Omental fat pad (tissue), 4 donors: ENCODE measurements at places on chromosomes 2 and 18. TPM values are rescaled to one million over a fixed set of nuclear protein-coding genes. Genes with fewer than 3 reads are reported as not detected.

Gene TOGARAM2
- 0.19 TPM for total RNA-seq

Gene THADA
- total RNA-seq: 41.6 TPM

Gene STPG4
- total RNA-seq: not detected

Gene SNX17
- 116 TPM for total RNA-seq

Gene BCL2
- total RNA-seq: 25.2 TPM

GRCh38 chr2:112686348-112687217 is 34.2 kb upstream of the NT5DC4 start:
- no peak for DNase-seq

DNA sequence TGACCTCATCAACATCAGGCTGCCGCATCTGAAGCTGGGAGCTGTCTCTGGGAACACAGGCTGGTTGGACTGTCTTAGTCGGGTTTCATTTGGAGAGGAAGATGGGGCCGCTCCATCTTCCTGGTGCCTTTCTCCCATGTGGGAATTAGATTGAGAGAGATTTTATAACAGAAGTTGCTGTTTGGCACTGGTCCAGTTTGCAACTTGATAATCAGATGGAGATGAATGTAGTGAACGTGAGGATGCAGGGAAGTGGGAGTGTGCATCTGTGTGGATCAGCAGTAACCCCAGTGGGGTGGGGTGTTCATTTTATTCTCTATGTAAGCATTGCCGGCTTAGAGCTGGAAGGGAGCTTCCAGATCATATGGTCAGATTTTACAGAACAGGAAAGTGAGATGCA is 250.9 kb downstream of the DCDC2C start:
- no peak for DNase-seq

GRCh38 chr18:63752636-63753035 is 22.6 kb upstream of the SERPINB7 start:
- no peak for DNase-seq

DNA sequence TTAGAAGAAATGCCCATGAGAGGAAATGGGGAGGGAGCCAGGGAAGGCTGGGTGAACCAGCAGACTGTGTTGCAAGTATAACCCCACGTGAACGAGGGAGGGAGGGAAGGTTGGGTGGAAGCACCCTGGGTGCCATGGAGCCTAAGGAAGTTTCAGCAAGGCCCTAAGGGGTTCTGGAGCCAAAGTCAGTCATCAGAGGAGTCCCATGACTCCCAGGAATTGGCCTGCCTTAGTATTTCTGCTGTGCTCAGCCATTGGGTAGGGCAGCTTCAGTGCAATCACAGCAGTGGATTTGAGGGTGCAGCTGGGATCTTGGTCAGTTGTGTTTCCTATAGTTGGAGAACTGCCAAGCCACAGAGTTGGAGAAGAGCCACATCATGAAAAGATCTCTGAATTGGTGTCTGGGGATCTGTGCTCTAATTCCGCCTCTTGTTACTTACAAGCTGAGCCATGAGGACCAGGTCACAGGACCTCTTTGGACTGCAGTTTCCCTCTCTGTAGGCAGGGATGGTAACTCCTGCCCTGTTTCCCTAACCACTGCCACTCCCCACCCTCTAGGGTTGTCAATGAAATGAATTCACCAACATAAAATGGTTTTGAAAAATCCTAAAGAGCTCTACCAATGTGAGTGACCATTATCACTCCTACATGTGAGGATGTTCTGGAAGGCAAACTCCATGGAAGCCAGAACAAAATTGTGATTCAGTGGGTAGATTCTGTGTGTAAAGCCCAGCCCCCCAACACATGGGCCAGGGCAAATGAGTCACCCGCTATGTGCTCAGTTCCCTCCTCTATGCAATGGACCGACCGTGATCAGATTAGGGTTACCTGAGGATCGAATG is 108.9 kb downstream of the CLIP4 start:
- no peak for DNase-seq

GRCh38 chr18:11405804-11406203 is 203.6 kb upstream of the SLC35G4 start:
- no peak for DNase-seq

DNA sequence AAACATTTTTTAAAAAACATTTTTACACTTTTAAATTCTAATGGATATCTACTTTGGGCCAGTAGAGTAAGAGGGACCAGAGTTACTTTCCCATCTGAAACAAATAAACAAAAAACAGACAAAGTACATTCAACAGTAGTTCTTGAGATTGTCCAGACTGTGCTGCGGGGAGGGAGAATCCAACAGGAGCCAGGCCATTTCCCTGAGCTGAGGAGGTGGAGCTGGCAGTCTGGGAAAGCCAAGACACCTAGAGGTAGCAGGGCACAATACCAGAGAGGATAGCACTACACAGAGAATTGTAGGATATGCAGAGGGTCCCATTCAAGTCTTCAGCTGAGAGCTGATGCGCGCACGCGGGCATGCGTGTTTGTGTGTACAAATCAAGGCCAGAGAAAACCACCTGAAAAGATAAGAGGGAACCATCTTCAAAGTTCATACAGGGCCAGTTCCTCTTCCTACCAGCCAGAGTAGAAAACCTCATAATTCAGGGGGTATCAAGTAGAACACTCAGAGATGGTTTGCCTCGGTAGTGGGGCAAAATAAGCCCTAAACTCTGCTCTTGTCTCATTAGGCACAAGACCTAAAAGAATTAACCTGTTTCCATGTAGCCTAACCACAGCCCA is 44.0 kb downstream of the PTRHD1 start:
- DNase-seq: no peak

DNA sequence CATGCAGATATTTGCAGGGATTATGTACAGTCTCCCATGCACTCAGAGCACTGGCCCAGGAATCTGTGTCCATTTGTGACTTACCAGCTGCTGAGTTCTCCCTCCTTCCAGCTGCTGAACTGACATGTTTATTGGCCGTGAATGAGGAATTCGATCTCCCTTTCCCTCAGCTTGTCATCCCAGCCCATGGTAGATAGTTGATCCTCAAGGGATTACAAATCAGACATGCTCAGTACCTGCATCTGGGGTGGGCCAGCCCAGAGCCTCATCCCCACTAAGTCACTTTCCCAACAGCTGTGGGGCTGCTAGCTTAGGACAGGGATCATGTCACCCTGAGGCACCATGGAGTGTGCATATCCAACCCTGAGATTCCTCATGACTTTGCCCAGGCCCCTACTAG is 1284.9 kb upstream of the LRRTM1 start:
- no peak for DNase-seq

DNA sequence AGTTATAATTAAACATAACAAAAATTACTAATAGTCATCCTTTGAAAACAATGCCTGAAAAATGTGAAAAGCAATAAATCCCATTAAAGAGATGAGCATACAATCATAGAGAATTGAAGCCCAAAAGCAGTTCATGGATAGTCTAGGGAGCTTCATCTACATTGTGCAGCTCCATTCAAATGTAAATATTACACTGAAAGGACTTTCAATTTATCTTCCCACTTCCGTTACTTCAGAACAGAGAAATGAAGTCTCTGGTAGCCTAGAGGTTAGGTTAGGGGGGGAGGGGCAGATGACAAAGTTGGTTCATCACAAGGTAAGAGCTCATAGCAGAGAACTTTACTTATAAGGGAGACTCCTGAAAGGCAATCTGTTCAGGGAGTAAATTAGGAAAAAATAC is 126.6 kb upstream of the RGPD4 start:
- no peak for DNase-seq

DNA sequence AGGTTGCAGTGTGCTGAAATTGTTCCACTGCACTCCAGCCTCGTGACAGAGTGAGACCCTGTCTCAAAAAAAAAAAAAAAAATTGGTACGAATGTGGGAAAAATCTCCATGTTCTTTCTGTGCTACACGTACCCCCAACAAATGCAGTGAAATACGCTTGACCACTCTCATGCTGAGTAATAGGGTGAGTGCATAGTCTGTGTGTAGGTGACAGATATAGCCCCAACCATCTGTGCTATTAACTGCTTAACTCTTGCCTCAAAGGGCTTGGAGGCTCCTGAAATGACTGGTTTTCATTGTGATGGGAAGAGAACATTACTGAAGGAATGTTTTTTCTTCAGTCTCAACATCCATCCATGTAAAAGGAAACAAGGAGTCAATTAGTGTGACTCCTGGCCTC is 15.7 kb downstream of the LYPD1 start:
- no peak for DNase-seq

- DNase-seq: no peak
These were observed 37.5 kb upstream of the PTH2R start for GRCh38 chr2:208369091-208369490.

DNA sequence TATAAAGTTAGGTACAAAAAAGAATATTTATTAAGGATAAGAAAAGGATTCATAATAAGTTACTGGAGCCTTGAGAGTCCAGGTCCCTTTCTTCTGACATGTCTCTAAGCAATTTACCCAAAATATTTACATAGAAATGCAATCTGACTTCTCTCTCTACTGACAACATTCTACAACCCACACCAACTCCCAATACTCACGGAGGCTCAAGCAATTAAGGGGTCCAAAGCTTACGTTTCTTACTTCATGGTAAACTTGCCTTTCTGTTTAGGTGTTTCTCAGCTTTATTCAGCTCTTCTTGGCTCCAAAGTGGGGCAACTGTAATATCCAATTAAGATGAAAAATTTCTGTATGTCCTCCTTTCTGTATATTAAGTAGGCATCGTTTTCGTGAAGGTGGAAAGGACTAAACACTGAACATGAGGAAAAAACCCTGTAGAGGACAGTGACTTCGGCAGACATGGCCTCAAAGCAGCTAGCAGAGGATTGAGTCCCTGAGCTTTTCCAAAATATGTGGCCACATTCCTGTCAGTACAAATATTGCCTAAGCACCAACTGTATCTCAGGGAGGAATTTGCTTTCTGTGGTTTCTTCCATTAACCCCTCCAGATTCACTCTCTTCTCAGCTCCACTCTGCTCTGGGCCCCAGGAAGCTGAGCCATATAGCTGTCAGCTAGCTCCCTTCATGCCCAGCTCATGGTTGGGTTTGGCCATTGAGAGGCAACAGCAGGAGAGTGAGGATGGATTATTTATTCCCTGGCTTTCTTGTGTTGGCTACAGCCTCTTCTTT is 67.9 kb upstream of the GLS start:
- DNase-seq: no peak

DNA sequence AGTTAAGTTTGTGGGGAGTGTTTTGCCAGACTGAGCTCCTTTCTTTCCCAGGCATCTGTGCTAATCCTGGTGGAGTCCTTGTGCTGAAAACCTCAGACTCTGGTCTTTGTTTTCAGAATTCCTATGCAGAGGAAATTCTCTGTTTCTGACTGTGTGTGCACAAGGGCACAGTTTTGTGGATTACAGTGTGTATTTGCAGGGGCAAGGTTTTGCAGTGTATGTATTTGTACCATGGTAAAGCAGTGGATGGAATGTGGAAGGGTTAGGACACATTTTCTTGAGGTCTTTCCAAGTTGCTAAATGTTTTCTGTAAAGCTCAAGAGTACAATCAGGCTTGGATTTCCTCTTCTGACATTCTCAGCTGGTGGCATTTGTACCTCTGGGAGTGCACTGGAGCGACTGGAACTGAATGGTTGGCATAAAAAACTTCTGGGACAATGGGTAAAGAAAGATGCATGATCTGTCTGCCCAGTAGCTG is 139.5 kb upstream of the RND3 start:
- DNase-seq: no peak

- no peak for DNase-seq
These were observed 71.0 kb downstream of the MAPK4 start for GRCh38 chr18:50630895-50631294.

GRCh38 chr2:234991290-234991689 is 39.5 kb downstream of the SH3BP4 start:
- no peak for DNase-seq

GRCh38 chr2:172888714-172889669 is 153.3 kb downstream of the RAPGEF4 start:
- DNase-seq: no peak

GRCh38 chr2:229514273-229514895 is 200.0 kb downstream of the DNER start:
- DNase-seq: no peak

- no peak for DNase-seq
These were observed 174.9 kb downstream of the AGAP1 start for GRCh38 chr2:235668782-235669181.
